ENCODE measurements at places on chromosomes 3 and 15.
A peak's percentile ranks its signal among the peaks of the same experiment; 100 is the strongest.

DNA sequence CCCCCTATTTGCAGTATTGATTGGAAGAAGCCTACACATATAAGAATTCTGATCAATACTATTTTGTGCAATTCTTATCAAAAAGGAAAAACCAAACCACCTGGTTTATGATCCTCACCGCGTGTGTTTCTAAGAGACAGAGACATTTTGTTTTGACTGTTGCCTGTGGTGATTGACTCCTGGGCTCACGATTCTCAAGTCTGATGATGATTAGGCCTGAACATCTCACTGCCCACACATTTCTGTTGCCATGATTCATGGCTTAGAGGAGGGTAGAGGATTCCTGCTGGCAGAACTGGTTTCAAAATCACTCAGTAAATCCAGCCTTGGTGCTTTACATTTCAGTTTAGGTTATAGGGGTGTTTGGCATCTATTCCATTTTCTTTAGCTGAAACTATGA lies 88.3 kb upstream of the UBE3A start:
- no peak for DNase-seq

- peak; percentile 87 for DNase-seq
Measured at GRCh38 chr15:53453253-53454105, 306.0 kb downstream of the WDR72 start.

- no peak for DNase-seq
Measured at GRCh38 chr15:67820122-67820991, 5.0 kb upstream of the SKOR1 start.

DNA sequence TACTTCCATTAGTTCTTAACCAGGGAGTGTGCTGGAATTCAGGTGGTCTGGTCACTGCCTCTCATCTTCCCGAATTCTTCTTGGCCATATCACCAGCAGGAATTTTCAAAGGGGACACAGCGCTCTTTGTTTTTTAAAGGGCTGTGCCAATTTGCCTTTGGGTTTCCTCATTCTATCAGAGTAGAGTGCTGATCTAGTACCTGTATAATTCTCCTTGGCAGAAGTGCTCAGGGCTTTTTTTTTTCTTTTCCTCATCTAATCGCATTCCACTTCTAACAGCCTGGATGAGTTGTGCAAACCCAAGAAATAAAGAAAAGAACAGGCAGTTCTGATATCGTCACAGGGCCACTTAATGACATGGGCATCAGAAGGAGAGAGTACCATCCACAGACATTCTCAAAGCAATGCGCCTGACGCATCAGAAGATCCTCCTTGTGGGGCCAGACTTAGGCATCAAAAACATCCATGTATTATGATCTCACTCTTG lies 121.0 kb downstream of the ASB7 start:
- DNase-seq: peak; percentile 19

GRCh38 chr3:101667331-101667730 lies 9.6 kb downstream of the ZBTB11 start:
- no peak for DNase-seq

GRCh38 chr3:195019335-195019734 lies 251.6 kb downstream of the XXYLT1 start:
- no peak for DNase-seq

DNA sequence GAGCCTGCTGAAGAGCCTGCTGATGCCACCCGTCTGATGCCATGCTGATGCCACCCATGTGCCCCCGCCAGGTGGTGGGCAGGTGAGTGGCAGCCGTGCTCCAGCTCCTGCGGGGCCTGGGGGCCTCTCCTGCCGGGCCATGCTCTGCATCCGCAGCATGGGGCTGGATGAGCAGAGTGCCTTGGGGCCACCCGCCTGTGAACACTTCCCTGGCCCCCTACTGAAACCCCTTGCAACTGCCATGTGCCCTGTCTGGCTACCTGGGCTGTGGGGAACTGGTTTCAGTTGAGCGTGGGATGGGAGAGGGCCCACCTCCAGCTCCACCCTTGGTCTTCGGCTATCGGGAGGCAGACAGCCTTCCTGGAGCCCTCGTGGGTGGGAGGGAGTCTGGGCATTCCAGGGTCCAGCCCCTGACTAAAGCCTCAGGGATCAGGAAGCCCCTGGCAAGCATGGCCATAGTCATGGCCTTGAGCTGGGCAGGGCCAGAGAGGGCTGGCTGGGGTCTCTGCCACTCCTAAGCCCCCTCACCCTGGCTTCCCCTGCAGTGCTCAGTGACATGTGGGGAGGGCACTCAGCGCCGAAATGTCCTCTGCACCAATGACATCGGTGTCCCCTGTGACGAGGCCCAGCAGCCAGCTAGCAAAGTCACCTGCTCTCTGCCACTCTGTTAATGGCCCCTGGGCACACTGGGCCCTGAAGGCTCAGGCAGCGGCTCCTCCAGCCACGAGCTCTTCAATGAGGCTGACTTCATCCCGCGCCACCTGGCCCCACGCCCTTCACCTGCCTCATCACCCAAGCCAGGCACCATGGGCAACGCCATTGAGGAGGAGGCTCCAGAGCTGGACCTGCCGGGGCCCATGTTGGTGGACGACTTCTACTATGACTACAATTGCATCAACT lies 92.2 kb downstream of the TBC1D2B start:
- DNase-seq: no peak

- DNase-seq: peak; percentile 69
Measured at GRCh38 chr15:39786447-39787056, 3.9 kb upstream of the FSIP1 start.

DNA sequence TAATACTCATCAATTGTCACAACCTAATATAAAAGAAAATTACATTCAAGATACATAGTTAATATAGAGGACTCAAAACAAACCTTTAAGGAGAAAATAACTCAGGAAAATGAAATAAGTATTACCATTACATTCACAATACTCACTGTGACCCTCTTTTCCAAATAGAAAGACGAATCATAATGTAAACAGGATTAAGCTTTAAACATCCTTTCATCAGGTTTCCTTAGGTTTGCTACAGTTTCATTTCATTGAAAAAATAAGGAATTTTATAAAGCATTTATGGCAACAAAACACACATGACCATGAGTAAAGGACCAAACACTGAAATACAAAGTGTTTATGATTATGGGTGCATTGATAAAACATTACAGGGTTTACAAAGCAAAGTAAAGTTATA lies 162.7 kb downstream of the ALCAM start:
- DNase-seq: peak; percentile 7

DNA sequence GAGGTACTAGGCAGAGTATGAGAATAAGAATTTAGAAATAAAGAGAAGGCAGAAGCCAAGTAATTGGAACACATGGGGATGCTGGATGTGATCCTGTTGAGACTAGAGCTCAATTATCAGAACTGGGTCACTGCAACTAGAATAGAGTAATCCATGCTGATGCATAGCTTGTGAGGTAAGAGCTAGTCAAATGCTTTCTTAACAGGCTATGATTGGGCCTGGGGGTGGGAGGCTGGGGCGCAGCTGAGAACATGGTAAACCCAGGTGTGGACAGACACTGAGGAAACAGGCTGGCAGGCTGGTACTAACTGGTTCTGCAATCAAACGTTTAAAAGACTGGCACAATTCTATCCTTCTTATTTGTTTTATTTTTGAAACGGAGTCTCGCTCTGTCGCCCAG lies 50.5 kb upstream of the LRRFIP2 start:
- DNase-seq: no peak

DNA sequence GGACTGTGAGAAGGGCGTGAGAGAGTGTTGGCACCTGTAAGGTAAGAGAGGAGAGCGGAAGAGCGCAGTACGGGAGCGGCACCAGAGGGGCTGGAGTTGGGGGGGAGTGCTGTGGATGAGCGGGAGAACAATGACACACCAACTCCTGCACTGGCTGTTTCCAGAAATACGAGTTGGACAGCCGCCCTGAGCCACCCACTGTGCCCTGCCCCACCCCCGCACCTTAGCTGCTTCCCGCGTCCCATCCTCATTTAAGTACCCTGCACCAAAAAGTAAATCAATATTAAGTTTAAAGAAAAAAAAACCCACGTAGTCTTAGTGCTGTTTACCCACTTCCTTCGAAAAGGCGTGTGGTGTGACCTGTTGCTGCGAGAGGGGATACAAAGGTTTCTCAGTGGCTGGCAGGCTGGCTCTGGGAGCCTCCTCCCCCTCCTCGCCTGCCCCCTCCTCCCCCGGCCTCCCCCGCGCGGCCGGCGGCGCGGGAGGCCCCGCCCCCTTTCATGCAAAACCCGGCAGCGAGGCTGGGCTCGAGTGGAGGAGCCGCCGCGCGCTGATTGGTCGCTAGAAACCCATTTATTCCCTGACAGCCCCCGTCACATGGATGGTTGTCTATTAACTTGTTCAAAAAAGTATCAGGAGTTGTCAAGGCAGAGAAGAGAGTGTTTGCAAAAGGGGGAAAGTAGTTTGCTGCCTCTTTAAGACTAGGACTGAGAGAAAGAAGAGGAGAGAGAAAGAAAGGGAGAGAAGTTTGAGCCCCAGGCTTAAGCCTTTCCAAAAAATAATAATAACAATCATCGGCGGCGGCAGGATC lies at the start of gene SOX2:
SOX2 (plus strand) TSS at position 601 of the 811 bp plus-strand sequence. CDS start 436 bp downstream, outside the sequence.
- peak; percentile 96 for DNase-seq

DNA sequence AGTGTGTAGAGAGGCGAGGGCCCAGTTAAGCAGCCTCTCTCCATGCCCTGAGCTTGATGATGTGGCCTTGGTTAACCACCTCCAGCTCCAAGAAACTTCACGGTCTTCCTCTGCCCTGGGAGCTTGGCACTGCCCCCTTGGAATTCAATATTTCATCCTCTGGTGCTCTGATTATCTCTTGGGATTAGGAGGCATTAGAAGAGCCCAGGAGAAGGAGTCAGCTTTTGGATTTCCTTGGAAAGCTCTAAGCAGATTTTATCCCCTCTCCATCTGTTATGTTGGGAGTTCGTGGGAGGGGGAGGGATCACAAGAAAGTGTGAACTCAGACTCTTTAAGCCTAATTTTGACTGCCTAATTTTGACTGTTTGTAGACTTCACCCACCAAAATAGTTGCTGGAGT lies 132.7 kb upstream of the AGBL1 start:
- DNase-seq: no peak

DNA sequence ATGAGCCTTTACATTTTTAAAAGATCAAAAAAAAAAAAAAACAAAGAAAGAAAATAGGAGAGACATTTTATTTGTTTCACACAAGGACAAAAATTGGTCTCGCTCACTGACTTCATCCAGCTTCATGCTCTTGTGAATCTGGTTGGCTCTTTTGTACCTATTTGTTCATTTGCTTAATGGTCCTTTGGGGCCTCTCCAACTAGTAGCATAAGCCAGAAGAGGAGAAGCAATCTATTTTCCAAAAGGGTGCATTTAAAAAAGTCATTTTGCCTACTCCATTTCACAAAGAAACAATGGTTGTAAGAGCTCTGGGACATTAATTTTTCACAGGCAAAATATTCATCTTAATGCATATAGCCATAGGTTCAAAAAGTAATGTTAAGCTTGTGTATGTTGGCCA lies 168.3 kb upstream of the ADAMTS9 start:
- no peak for DNase-seq

DNA sequence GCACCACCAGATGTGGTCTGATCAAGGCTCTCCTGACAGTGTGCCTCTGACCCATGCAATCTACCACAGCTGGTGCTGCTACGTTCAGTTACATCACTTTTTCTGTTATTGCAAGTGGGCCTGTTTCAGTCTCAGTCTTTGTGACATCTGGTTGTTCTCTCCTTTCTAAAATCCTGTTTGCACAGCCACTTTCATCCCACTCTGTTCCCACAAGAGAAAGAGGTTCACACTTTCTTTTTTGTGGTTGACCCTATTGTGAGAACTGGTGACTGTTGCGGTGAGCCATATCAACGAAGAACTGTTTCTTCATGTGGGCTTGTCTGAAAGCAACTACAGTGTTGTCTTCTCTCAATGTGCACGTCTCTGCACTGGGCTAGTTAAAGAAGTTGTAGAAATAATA lies 342.8 kb upstream of the ARPP21 start:
- no peak for DNase-seq

DNA sequence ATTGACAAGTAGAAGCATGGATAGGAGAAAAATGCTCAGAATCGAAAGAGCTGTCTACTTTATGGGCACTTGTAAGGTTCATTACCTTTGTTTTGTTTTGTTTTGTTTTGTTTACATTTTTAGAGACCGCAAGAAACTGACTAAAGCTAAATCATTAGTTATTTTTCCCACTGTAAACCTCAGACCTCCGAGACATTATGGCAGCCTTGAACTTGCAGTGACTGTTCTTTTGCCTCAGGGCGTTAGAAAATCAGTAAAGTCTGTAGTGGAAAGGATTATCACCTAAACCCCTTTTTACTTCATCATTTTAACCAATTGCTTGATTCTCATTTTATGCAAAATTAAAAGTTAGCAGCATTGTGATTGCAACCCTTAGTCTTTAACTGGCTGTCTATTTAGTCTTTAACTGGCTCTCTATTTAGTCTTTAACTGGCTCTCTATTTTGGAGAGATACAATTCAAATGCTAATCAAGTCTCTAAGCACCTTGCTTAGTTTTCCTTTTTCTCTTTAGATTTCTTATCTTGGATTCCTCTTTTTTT lies 383.3 kb upstream of the ROBO2 start:
- no peak for DNase-seq

GRCh38 chr3:119662604-119663373 lies 2.4 kb upstream of the POPDC2 start:
- DNase-seq: no peak

DNA sequence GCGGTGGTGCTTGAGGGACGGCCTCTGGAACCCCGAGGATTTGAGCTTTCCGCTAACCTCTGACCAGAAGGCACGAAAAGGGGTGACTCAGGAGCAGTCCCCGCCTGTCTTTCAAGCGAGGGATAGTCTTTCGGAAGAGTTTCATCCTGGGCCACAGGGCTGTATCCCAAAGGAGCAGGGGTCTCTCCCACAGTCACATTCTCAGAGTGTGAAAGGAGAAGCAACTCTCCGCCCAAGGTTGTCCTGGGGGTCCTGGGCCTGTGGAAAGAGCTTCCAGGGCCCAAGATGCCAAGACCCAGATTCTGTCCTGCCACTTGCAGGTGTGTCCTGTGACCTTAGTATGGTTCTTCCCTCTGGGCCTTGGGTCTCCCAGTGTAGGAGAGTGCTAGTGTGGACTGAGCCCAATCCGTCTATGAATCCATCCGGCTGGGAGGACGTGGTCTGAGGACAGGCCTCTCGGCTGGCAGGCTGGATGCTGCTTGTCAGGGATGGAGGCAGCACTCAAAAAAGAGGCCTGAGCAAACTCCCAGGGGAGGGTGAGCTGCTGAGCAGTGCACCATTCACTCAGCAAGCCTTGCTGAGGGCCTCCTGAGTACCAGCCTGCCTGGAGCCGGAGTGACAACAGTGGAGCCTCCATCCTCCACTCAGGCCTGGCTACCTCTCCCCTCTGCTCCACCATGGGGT lies 1.6 kb upstream of the DUSP7 start:
- no peak for DNase-seq

DNA sequence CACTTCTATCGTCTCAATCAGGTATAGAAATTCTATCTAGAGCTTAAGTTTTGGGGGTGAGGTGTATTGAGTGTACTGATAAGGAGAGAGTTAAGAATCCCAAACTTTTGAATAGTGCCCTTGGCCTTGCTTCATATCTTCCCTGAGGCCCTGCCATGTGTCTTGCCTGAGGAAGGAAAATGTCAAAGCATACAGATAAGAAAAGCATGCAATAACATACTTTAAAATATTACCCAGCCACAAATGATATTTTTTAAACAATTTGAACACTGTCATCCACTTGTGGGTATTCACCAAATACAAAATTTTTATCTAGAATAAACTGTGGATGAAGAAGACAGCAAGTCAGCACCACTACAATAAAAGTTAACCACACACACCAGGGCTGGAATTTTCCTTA lies 631.0 kb upstream of the ALCAM start:
- DNase-seq: no peak

Measured in DMS53 (cell line).